ENCODE measurements at places on chromosomes 13 and 19.

DNA sequence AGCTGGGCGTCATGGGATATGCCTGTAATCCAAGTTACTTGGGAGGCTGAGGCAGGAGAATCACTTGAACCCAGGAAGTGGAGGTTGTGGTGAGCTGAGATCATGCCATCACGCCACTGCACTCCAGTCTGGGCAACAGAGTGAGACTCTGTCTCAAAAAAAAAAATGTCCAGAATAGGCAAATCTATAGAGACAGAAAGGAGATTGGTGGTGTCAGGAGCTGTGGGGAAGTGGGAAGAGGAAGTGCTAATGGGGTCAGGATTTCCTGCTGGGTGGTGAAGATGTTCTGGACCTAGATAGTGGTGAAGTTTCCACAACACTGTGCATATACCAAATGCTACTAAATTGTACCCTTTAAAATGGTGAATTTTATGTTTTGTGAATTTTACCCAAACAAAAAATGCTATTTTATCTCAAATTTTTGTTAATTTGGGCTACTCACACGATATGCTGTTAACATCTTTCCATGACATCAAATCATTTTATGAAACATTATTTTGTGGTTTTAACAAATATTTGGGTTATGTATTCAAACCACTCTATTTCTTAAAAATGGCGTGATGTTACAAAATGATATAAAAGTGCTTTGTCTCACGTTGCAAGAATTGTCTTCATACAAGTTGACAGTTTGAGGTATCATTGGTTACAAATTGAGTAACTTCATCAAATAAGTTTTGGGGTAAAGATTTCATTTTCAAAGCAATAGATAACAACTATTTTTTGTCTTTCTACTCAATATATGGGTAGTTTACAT lies 7.4 kb upstream of the CYP4F3 start:
- DNase-seq, result no peak

DNA sequence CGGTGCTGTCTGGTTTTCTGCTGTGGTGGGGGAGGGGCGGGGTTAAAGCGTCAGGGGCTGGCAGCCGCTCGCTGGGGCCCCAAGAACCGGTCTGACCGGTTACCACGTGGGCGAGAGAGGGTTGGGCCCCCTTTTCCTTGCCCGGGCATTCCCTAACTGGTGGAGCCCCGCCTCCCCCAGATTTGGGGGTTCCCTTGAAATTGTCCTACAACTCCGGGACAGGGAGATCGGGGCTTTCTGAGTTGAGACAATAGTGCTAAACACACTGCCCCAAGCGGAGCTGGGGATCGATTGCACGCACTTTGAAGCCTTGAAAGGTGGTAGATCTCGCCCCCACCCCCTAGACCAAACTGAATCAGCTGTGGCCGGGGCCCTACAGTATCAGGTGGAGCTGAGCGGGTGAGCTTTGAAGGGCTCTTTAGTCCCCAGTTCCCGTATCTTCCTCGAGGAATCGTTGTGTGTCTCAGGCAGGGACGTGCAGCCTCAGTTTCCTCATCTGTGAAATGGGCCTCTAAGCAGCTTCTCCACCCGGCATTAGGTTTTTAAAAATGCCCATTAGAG lies 4.8 kb downstream of the IER2 start:
- peak; percentile 70 for DNase-seq

DNA sequence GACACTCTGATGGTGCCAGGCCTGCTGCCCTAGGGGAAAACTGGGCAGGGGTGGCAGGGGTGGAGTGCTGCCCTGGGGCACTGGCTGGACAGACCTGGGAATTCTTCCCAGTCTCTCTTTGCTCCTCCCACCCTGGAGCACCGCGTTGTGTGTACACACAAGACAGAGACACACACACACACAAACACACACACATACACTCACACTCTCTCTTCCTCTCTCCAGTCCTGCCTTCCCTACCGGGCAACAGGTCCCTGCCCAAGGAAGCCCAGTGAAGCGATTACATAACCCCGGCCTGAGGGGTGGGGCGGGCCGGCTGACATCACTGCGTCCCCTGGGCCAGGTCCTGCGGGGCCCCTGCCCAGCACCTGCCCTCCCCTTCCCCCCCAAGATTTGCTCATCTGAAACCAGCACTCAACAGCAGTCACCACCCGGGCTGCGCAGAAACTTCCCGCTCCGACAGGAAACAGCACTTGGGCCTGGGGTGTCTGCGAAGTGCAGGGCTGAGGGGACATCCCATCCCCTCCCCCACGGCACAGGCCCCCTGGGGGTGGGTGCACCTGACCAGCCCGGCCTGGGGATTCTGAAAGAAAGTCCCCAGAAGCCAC lies 1.2 kb downstream of the MKNK2 start:
- DNase-seq, result peak; percentile 57

- DNase-seq, result no peak
These were observed 13.6 kb upstream of the GALP start for GRCh38 chr19:56162258-56162657.

- no peak for DNase-seq
These were observed 133.6 kb upstream of the MYO16 start for GRCh38 chr13:108495646-108496361.

DNA sequence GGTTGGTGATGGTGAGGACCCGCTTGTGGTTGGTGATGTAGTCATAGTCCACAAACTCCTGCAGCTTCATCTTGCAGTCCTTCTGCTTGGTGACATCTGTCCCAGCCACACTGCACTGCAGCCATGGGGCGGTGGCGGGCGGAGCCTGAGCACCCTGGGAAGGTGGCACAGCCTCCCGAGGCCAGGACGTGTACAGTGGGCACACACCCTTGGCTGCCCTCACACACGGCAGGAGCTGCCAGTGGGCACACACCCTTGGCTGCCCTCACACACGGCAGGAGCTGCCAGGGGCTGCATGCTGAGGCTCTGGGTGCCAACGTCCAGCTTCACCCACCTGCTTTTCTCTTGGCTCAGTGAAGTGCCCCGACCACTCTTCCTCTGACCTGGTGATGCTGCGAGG lies 128.7 kb downstream of the TUBA3C start:
- no peak for DNase-seq

GRCh38 chr19:16260812-16261161 lies 63.1 kb downstream of the AP1M1 start:
- no peak for DNase-seq

DNA sequence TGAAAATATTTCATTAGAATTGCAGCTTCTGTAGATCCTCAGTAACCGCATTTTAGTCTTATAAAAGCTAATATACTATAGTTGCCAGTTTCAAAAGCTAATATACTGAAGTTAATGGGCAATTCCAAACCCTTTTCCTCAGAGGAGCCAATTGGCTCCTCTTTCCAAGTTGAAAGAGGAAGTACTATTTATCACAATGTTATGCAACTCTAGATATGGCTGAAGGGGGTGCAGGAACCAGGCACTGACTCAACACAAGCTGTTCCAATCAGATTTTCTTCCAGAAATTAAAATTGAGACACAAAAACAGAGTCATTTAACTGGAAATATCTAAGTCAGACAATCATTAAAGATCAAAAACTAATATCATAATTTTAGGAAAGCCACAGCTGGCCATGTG lies 258.9 kb downstream of the PCDH20 start:
- DNase-seq, result no peak

All from fibroblast of skin of right biceps (primary cell).